Dermis blood vessel endothelial cell (primary cell): ENCODE measurements at places on chromosomes 6 and 20.

- DNase-seq: no peak
Measured at GRCh38 chr20:31990641-31991338, 19.4 kb upstream of the CCM2L start.

- no peak for DNase-seq
Measured at GRCh38 chr20:62043131-62043914, 22.4 kb downstream of the TAF4 start.

DNA sequence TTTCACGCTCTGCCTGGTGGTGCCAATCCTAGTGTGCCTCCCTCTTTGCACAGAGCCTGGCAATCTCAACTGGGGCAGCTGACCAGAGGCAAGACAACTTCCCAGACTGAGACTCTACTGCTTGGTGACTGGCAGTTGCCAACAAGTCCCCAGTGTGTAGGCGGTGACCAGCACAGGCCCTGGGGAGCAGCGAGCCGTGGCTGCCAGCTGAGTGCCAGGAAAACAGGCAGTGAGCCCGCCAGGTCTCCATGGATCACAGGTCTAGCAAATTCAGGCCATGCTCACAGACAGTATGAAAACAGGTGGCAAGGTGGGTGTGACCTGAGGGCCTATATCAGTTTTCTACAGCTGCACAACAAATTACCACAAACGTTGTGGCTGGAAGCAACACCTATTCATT lies 289.9 kb downstream of the KIF16B start:
- DNase-seq: no peak

GRCh38 chr20:53763707-53764414 lies 170.2 kb upstream of the ZNF217 start:
- peak; percentile 47 for DNase-seq

- no peak for DNase-seq
Measured at GRCh38 chr6:149503276-149503675, 18.5 kb upstream of the ZC3H12D start.
